ENCODE measurements at places on chromosomes 3 and 15.

DNA sequence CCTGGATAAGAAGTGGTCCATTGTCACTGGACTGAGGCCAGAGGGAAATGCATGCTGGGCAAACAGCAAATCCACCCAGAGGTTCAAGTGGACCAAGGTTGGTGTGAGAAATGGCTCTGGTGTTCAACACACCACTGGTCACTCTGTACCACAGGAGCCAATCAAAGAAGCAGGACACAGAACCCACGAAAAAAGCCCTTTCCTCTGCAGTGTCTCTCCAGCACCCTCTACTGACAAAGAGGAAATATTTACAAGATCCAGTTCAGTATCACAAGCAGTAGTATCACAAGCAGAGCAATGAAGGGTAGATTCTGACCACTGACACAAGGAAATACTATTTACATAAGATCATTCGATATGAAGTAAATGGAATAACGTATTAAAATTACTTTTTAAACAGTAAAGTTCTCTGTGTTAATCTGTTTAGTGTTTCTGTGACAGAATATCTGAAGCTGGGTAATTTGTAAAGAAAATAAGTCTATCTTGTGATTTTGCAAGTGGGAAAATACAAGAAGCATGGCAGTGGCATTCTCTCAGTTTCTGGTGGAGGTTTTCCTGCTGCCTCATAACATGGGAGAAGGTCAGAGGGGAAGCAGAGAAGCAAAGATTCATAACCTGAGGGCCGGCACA is 390.7 kb downstream of the EFHB start:
- peak; percentile 63 for DNase-seq

GRCh38 chr3:122697952-122698620 is 17.4 kb downstream of the PARP14 start:
- no peak for DNase-seq

GRCh38 chr3:7871003-7871560 is 630.5 kb upstream of the LMCD1 start:
- no peak for DNase-seq

GRCh38 chr3:178482981-178483380 is 53.3 kb upstream of the KCNMB2 start:
- DNase-seq: no peak

DNA sequence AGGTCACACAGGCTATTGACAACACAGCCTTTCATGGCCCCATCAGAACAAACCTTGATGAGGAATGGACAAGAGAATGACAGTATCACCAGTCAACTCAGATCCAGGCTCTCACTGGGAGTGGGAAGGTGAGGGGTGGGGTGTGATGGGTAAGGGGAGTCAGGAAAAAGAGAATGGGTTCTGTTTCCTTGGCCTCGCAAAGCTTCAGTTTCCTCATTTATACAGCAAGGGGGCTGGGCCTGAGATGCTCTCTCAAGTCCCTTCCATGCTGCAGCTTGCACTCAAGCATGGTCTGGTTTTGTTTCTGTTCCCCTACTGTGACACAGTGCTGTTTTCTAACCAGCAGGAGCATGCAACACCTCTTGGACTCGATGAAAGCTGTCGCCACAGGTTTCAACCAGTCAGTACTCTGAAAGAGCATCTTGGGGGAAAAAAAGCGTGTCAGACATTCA is 65.7 kb upstream of the IL12A start:
- DNase-seq: no peak

- DNase-seq: peak; percentile 23
Measured at GRCh38 chr3:41418961-41419691, 219.8 kb downstream of the CTNNB1 start.

DNA sequence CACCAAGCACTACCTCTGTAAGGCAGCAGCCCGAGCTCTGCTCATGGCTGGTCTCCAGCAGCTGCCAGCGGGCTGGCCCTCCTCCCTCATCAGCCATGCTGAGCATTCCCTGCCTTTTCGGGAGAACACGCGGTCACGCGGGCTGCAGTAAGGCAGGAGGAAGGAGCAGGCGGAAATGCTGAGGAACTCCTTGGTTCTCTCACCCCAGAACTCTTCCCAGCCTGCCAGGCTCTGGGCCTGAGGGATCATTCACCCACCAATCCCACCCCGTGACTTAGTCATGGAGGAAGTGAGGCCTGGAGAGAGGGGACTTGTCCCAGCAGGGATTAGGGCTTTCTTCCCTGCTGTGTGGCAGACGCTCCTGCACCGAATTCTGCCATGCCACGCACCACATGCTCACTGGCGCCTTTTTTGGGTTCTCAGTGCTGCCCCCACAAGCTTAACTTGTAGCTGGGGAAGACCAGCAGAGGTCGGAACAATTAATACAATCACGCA is 42.9 kb upstream of the RPL32 start:
- no peak for DNase-seq

GRCh38 chr3:13465236-13465873 is 14.8 kb upstream of the HDAC11 start:
- no peak for DNase-seq

- DNase-seq: no peak
Measured at GRCh38 chr15:66715720-66716655, 14.0 kb downstream of the SMAD6 start.

DNA sequence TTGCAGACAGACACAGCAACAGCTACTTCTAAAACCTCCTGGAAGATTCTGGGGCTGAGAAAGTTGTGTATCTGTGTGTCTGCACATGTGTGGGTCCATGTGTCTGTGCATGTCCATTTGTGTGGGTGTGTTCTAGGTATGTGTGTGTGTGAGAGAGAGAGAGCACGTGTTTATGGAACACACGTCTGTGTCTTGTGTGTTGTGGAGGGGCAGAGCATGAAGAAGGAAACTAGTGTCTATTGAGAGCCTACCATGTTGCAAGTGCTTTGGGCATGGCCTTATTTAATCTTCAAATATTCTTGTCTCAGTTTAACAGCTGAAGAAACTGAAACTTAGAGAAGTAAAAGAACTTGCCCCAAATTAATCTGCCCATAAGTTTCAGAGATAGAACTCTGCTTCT is 327.5 kb downstream of the UACA start:
- no peak for DNase-seq

- DNase-seq: no peak
Measured at GRCh38 chr3:4532535-4533112, 39.5 kb downstream of the ITPR1 start.

GRCh38 chr15:74322558-74323180 is 44.8 kb downstream of the CYP11A1 start:
- DNase-seq: peak; percentile 79

GRCh38 chr15:41407341-41407740 is 5.0 kb upstream of the NDUFAF1 start:
- no peak for DNase-seq

GRCh38 chr3:151900884-151901643 is 27.6 kb downstream of the SUCNR1 start:
- no peak for DNase-seq

DNA sequence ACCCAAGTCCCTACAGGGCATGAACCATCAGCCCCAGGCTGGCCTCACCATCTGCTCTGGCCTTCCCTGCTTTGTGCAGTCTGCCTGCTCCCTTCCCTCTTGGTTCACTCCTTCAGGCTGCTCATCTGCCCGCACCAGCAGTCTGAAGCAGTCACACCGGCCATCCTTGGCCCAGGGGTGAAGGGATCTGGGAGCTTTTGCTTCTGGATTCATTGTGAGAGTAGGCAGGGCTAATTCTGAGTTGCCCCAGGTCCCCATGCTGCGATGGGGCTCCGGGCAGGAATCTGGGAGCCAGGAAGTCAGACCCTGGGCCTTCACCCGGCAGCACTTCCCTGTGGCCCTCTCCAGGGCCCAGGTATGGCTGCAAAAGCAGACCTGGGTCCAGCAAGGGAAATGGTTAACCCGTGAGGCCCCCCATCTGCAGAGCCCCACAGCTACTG is 99.7 kb downstream of the VGLL4 start:
- DNase-seq: no peak

- no peak for DNase-seq
Measured at GRCh38 chr3:37014620-37015019, 21.3 kb downstream of the MLH1 start.

DNA sequence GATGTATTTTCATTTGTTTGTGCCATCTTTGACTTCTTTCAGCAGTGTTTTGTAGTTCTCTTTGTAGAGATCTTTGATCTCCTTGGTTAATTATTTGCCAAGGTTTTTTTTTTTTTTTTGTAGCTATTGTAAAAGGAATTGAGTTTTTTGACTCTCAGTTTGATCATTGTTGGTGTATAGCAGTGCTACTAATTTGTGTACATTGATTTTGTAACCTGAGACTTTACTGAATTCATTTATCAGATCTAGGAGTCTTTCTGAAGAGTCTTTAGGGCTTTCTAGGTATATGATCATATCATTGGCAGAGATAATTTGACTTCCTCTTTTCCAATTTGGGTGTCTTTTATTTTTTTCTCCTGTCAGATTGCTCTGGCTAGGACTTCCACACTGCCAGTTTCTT is 42.2 kb upstream of the POMGNT2 start:
- peak; percentile 15 for DNase-seq

- DNase-seq: peak; percentile 14
Measured at GRCh38 chr3:161372321-161373260, 1.3 kb upstream of the SPTSSB start.

DNA sequence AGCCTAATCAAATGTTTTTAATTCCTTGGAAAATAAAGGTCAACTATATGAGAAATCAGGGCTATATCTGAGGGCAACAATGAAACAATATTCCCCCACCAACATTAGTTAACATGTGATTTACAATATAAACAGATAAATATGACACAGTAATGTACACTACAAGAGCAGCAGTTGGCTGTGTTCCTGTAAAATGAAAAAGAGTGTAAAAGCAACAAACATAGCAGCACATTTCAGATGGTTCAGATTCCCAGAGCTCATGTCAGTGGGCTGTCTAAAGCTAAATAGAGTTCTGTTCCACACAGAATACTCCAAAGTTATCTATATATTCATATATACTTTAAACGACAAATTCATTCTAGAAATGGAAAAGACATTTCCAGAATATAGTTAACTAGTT is 42.6 kb downstream of the ANKRD28 start:
- DNase-seq: no peak

DNA sequence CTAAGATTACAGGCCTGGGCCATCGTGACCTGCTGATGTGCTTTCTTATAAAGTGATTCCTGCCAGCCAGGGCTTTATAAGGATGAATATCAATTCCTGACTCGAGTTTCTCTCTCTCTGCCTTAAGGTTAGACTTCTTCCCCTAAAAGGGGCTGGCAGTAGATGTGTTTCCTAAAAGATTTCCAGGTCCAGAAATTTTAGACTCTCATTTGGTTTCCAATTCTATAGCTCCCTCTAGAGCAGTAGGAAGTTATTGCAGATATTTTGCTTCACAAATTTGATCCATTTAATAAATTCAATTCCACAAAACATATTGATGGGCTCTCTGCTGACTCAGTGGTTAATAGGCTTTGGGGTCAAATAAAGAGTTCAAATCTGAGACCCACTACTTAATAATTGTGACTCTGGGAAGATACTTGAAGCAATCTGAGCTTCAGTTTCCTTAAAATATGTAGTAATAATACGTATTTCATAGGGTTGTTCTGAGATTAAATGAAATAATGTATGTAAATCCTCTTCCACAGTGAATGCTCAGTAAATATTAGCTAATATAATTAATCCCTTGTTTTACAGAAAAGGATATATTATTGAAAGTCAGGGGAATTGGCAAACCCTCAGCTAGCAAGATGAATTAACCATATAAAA is 2.1 kb downstream of the TRIM69 start:
- DNase-seq: peak; percentile 77

GRCh38 chr3:28989646-28990089 is 291.2 kb upstream of the RBMS3 start:
- DNase-seq: no peak

GRCh38 chr15:75823860-75824613 is 19.2 kb upstream of the UBE2Q2 start:
- no peak for DNase-seq

GRCh38 chr3:184733971-184734608 is 22.2 kb upstream of the MAGEF1 start:
- no peak for DNase-seq

DNA sequence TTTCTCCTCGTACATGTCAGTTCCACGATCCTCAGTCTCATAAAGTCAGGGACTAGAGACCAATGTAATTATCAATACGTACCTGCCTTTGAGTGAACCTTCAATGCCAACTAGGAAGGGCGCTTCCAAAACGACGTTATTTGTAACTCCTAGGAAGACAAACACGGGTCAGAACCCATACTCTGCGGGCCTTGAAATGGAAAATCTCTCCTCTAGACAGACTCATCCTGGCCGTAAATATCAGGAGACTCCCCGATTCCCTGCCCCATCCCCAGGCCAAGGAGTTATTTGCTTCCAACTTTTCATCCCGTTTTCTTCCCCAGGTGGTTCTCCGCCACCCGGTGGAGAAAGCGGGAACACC is 578 bp downstream of the OIP5 start:
- no peak for DNase-seq

- DNase-seq: no peak
Measured at GRCh38 chr3:63655519-63655918, 3.0 kb downstream of the SNTN start.

DNA sequence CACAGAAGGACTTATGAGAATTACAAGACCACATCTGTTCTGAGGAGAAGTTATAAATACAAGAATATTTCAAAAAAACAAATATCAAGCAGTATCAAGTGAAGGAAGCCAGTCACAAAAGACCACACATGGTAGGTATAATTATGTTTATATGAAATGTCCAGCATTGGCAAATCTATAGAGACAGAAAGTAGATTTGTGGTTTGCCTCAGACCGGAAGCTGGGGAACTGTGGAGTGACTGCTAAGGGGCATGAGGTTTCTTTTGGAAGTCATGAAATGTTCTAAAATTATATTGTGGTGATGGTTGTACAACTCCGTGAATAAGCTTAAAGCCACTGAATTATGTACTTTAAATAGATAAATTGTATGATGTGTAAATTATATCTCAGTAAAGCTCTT is 136.9 kb downstream of the FRMD5 start:
- no peak for DNase-seq

GRCh38 chr3:114714237-114714636 is 420.4 kb downstream of the TIGIT start:
- DNase-seq: no peak

GRCh38 chr3:159760046-159760445 is 228.6 kb upstream of the IL12A start:
- no peak for DNase-seq

GRCh38 chr3:71060536-71060935 is 523.0 kb downstream of the FOXP1 start:
- no peak for DNase-seq

DNA sequence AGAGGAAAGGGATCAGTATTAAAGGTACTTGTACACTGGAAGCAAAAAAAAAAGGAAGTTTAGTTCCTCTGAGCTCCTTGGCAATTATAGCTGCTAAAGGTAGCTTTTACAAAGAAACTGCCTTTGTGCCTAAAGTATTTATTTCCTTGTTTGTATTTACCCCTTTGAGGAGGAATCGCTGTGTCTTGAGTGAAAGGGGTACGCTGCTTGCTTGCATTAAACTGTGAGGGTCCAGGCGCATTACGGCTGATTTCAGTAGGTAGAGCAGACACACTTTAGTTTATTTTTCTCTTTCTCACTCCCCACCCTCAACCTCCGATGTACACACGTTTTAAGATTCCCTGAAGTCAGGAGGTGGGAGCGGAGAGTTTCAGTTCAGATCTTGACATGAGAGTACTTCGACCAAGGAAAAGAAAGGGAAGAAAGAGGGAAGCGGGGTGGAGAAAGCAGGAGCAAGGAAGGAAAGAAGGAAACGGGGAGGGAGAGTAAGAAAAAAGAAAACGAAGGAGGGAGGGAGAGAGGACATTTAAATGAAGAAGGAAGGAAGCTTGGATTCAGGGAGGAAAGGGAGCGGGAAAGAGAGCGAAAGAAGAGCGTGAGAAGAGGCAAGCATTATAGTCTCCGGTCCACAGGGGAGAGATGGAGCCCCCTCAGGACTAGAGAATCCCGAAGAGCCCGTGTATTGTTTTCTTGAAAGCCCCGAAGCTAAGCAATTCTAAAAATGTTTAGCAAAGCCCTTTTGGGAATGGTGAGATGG is 1.2 kb upstream of the MME start:
- DNase-seq: no peak

GRCh38 chr3:156040041-156040440 is 80.3 kb upstream of the KCNAB1 start:
- DNase-seq: no peak
